ENCODE measurements at places on chromosomes 12 and 14.

DNA sequence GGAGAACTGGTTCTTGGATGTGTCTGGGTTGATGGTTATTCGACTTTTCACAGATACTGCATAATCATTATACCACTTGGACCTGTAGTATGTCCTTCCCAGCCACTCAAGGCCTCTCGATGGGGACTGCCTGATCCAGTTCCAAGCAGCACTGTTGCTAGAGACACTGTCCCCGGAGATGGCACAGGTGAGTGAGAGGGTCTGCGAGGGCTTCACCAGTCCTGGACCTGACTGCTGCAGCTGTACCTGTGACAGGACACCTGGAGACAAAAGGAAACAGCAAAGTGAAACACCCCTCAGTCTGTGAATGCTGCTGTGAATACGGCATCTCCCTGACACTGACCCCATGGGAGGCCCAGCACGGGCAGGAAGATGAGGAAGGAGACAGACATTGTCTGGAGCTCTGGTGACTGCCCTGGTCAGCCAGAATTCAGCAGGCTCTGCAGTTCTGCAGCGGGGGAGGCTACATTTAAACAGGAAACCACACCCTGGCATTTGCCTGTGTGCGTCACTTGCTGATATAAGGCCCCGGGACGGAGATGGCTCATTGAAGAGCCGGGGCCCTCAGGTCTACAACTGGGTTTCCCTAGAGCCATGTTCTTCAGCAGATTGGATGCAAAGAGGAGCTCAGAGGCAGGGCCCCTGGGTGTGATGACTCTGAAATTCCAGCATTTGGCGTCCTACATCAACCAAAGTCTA lies 413.6 kb downstream of the TMEM121 start:
- DNase-seq: no peak

DNA sequence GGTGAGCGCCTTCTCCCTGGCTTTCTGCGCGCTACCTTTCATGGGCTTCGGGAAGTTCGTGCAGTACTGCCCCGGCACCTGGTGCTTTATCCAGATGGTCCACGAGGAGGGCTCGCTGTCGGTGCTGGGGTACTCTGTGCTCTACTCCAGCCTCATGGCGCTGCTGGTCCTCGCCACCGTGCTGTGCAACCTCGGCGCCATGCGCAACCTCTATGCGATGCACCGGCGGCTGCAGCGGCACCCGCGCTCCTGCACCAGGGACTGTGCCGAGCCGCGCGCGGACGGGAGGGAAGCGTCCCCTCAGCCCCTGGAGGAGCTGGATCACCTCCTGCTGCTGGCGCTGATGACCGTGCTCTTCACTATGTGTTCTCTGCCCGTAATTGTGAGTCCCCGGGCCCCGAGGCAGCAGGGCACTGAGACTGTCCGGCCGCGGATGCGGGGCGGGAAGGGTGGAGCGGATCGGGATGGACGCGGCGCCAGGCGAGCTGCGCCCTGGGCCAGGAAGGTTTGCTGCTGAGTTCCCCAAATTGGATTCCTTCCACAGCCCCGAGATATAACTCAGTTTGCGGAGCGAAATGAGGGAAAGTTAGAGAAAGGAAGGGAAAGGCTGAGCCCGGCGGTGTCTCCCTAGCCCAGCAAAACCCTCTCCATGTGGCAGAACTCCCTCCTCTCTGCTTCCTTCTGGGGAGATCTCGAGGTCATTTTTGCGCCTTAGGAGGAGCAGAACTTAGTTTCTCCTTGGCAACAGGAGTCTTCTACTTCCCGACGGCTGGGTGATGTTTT lies 972 bp downstream of the PTGDR start:
- DNase-seq: no peak

- DNase-seq: no peak
Measured at GRCh38 chr14:100019156-100019744, 46.0 kb upstream of the EVL start.

GRCh38 chr14:90429236-90429635 lies 32.4 kb downstream of the CALM1 start:
- no peak for DNase-seq

- no peak for DNase-seq
Measured at GRCh38 chr14:104879201-104879982, 14.3 kb downstream of the CEP170B start.

DNA sequence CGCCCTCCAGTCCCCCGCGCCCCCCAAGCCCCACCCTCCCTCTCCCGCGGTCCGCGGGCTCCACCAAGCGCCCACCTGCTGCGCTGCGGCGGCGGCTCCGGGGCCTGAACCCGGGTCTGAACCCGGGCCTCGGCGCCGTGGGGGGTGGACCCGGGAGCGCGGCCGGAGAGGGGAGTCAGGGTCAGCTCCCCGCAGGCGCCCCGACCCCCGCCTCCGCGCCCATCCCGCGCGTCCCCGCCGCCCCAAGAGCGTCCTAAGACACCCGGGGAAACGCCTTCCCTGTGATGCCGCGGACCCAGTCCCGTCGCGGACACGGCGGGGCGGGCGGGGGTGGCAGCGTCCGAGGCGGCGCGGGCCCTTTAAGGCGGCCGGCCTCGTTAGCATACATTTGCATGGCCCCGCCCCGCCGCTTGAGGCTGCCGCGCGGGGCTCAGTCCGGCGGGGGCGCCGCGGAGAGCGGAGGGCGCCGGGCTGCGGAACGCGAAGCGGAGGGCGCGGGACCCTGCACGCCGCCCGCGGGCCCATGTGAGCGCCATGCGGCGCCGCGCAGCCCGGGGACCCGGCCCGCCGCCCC lies at the start of gene MMP17:
TSS of gene MMP17 (plus strand) at position 433 of the 574 bp plus-strand sequence. CDS start at position 535, 102 bp downstream.
- peak; percentile 80 for DNase-seq

- DNase-seq: peak; percentile 4
Measured at GRCh38 chr12:24109381-24110039, 160.0 kb upstream of the SOX5 start.

GRCh38 chr12:105840384-105840783 lies 298.4 kb downstream of the NUAK1 start:
- DNase-seq: no peak

GRCh38 chr12:31234955-31235867 lies 90.7 kb downstream of the SINHCAF start:
- peak; percentile 59 for DNase-seq

DNA sequence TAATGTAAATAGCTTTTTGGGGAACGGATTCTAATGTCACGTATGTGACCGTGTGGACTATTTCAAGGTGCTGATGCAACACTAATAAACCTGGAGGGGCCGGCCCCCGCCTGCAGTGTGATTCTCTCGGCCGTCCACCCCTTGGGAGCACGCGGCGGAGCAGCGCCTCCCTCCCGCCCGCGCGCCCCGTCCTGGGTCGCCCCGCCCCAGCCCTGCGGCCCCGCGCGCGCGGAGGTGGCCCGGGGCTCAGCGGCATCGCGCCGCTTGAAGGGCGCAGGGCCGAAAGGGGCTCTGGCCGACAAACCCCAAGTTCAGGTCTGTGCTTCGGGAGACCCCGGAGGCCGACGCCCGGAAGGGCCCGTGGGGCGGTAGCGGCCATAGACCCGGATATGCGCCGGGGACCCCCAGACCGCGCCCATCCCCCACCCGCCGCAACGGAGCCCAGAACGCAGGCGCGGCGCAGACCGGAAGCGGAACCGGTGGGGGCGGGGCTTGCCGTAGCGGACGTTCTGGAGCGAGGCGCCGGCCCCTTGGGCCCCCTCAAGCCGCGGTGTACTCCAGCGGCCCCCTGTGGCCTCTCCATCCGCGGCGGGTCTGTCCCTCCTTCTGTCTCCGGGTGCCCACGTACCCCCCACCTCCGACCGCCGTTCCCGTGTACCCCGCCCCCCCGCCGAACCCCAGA lies at the start of gene TEX22:
TSS of gene TEX22 (plus strand) at position 495 of the 682 bp plus-strand sequence. CDS start 803 bp downstream, outside the sequence.
- peak; percentile 80 for DNase-seq

GRCh38 chr12:131117438-131118245 lies 163.9 kb downstream of the ADGRD1 start:
- DNase-seq: no peak

- no peak for DNase-seq
Measured at GRCh38 chr12:14905269-14906004, 19.8 kb upstream of the MGP start.

DNA sequence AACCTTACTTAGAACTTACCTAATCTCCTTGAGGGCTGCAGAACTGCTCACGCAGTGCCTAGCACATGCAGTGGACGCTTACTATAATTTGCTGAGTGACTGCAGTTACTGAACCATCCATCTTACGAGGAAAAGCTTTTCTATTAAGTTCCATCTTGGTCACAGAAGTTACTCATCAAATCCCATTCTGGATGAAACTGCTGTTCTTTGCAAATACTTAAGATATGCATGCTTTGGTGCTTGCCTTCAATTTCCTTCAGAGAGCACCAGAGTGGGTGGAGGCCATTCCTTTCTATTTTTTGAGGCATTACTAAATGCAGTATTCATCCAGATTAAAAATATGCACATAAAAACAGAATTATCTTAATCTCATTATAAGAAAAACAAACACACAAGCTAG lies 17.7 kb upstream of the PELI2 start:
- peak; percentile 76 for DNase-seq

GRCh38 chr12:52252728-52253343 lies 19.8 kb downstream of the KRT7 start:
- DNase-seq: no peak

GRCh38 chr14:26872515-26873361 lies 274.9 kb upstream of the NOVA1 start:
- no peak for DNase-seq

DNA sequence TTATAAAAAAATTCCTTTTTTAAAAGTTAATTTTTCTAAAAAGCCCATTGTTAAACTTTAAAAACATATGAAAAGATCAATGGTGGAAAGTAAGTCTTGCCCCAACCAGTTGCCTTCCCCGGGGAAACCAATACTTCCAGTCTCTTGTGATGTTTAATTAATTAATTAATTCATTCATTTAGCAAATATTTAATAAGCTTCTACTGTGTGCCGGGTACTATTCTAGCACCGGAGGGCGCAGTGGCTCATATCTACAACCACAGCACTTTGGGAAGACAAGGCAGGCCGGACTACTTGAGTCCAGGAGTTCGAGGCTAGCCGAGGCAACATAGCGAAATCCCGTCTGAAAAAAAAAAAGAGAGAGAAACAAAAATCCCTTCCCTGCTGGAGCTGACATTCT lies 87.4 kb downstream of the HECTD4 start:
- peak; percentile 27 for DNase-seq

DNA sequence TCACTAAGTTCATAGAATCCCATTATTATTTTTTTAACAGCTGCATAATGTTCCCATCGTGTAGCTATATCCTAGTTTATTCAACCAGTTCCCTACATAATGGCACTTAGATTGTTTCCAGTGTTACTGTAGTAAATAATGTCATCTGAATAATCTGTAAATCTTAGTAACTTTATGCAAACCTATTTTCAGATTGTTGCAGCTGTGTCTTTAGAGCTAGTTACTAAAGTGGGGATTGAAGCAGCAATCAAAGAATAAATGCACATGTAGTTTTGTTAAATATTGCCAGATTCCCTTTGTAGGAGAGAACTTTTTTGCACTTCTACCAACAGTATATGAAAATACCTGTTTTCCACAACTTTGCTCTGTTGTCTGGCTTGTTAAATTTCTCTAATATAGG lies 13.1 kb downstream of the ARID2 start:
- no peak for DNase-seq

DNA sequence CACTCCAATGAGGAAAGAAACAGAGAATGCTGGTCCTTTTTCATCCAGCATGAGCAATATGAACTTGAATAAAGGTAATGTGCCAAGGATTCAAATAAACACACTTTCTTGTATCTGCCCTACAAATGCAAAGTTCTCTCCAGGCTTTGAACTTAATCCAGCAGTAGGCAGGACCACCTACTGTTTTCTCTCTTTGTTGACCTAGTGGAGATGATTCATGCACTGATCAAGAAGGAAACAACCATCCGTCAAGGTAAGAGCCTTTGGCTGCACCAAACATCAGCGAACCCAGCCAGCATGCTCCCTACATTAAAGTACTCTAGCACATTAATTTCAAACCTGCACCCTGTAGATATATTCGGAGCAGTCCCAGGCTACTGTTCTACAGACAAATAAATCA lies 489.3 kb downstream of the GALC start:
- DNase-seq: no peak

DNA sequence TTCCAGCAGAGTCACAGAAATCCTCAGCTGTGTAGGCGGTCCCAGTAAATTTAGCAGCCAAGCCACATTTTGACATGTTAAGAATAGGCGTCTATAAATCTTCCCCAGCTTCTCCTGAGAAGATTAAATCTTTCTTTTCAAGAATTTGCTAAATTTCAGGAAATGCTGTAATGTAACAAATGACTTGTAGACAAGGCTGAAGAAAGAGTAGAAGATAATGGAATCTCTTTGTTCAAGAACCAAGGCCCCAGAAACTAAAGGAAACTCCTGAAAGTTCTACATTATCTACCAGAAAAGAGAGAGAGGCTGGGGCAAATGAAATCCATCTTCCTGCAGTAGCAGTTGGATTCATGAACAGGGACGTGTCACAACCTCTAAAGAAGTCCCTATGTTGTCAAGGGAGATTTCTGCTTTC lies 760.3 kb downstream of the NOVA1 start:
- no peak for DNase-seq

DNA sequence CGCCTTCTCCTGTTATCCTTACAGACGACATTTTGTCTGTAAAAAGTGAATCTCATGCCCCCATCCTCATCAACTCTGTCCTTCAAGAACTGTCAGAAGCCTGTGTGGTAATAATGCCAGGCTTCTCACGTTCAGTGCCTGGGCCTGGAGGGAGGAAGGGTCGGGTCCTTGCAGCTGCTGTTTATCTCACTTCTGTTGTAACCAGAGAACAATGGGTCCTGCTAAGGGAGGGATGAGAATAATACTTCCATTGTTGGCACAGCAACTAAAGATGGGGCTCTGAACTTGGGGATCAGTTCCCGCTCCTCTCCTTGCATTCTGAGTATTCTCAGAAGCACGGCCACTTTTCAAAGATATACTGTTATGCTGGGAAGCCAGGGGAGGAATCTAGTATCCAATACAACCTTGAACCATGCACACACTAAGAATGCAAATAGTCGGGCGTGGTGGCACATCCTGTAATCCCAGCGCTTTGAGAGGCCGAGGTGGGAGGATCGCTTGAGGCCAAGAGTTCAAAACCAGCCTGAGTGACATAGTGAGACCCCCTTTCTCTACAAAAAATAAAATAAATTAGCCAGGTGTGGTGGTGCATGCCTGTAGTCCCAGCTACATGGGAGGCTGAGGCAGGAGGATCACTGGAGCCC lies 38.8 kb upstream of the NINJ2 start:
- no peak for DNase-seq

DNA sequence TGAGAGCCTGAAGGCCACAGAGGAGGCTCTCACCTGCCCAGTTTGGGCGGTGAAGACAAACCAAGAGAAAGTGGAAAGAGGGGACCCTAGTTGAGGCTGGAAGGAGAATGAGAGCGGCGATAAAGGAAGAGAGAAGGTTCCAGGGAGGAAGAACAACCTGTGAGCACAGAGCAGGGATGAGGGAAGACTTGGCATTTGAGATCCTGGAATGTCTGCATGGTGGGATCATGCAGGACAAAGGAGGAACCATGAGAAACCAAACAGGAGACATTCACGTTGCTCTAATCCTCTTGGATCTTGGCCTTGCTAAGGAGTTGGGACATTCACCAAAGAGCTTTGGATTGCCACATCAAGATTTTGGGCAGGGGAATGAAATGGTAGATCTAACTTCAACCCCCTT lies 22.9 kb upstream of the RBM19 start:
- DNase-seq: no peak

GRCh38 chr12:116174006-116174405 lies 103.5 kb downstream of the MED13L start:
- no peak for DNase-seq

GRCh38 chr14:95475540-95476240 lies 40.8 kb downstream of the SYNE3 start:
- DNase-seq: no peak

GRCh38 chr12:5268424-5269210 lies 163.3 kb upstream of the NTF3 start:
- no peak for DNase-seq

GRCh38 chr12:19105463-19105862 lies 24.1 kb upstream of the PLEKHA5 start:
- no peak for DNase-seq

GRCh38 chr12:4120316-4120917 lies 153.1 kb upstream of the CCND2 start:
- DNase-seq: no peak

Measured in EH (cell line).